ENCODE measurements at places on chromosomes 4 and X.
A peak's percentile ranks its signal among the peaks of the same experiment; 100 is the strongest.

- no peak for DNase-seq
Measured at GRCh38 chrX:23773601-23774175, 9.3 kb upstream of the SAT1 start.

DNA sequence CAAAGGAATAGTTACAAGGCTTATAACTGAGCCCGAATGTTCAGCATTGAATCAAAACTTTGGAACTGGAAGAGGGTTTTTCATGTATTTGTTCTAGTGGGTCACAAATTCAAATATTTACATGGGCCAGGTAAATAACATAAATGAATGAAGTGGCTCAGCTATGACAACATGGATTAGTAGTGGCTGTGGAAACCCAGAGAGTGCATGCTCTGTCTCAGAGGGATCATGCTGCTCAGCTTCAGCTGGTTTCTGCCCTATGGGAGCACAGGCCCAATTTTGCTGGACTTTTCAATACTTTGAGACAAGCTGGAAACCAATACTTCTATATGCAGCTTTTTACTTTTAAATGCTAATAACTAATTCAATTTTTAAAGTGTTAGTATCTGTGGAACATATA lies 394.0 kb upstream of the TEX13C start:
- no peak for DNase-seq

DNA sequence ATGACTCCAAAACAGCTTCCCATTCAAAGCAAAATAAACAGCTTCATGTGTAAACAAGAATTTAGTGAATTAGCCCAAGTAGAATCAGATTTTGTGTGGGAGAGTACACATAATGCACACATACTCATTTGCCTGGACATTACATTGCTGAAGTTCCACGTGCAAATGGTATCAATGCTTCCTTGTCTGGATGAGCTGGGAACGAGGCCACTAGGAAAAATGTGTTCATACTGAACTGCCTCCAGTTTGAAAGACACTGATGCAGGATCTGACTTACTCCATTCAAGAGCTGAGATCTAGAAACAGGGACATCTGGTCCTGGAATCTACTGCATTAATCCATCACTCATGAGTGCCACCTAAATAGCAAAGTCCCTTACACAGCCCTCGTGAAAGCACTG lies 228.0 kb downstream of the APBB2 start:
- peak; percentile 40 for DNase-seq

GRCh38 chr4:40055511-40055862 lies 1.2 kb upstream of the N4BP2 start:
- peak; percentile 76 for DNase-seq

DNA sequence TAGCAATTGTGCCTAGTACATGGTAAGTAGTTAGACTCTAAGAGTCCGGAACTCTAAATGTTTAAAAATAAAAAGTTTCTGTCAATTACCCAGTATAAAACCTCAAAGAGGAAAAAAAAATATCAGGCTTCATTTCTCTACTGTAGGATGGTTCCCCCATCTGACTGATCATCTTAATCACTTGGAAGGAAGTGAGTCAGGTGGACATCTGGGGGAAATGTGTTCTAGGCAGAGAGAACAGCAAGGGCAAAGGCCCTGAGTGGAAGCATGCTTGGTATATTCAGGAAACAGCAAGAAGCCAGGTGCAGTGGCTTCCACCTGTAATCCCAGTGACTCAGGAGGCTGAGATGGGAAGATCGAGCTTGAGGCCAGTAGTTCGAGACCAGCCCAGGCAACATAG lies 2.9 kb upstream of the EIF1AX start:
- no peak for DNase-seq

DNA sequence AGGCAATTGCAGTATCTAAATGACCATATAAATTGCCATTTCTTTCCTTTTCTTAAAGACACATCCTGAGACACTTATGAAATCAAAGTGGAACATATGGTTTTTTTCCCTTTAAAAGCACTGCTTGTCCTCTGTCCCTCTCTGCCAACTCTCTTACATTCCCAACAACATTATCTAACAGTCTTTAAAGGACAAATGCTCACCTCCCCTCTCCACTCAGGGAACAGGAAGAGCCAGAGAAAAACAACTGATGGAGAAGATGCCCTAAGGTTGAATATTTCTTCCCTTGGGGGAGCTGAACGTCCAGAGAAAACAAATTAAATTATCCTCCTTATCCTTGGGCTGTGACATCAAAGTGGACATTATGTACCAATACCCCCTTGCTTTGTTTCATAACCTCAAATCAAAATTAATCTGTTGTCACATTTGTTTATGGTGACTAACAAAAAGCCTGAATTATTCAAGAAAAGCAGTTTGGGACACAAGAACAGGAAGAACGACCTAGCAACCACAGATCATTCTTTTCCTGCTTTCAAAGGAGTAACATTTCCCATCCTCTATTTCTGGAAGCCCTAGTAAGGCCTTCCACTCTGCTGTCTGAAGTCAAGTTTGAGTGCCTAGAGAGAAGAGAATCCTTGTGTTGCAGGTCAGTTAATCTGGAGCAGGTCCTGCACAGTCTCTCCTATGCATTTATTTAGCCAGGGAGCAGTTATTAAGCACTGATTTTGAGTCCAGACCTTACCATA lies 52.6 kb upstream of the PAGE1 start:
- DNase-seq = no peak

- DNase-seq = no peak
Measured at GRCh38 chr4:48116582-48116981, 17.5 kb downstream of the TXK start.

DNA sequence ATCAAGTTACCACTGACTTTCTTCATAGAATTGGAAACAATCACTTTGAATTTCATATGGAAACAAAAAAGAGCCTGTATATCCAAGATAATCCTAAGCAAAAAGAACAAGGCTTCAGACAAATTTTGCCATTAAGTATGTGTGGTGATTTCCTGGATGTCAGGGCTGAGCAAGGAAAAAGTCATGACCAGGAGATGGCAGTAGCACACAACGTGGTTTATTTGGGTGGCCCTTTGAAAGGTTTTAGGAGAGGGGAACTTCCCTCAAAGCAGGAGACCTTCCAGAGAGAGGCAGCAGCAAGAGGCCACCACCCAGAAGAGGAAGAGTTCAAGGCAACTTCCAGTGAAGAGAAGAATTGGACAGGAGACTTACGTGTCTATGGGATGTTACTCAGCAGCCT lies 18.1 kb upstream of the ZXDB start:
- DNase-seq = no peak

DNA sequence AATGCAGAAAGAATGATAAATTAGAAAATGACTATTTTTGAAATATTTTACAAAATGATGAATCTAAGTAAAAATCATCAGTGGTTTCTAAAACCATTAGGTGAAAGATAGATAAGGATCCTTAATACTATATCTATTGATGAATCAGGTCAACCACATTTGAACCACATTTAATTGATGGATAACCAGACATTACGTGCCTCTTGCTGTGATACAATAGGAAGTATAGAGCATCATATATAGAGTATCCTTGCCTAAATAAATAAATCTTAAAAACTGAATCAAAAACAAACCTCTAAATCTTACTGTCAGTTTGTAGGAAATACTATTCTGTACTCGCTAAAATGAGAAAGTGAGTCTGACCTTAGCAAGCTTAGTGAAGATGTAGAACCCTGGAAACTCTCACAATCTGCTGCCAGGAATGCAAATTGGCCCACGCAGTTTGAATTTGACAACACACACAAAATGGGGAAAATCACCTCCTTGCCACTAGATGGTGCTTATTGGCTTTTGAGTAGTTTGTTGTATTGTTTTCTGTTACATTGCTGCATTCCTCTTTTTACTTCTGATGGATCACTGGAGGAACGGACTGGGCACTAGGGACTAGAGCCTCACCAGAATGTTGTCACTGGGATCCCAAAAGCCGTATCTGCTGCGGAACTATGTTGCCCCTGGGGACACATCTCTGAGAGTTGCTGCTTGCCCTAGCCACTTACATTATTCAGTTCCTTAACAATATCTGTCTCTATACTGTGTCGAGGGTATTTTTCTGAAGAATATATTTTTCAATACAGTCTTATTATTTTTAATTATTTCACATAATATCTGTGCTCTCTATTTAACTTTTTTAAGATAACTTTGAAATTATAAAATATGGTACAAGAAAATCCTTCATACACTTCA lies 25.4 kb upstream of the SLAIN2 start:
- DNase-seq = peak; percentile 39

DNA sequence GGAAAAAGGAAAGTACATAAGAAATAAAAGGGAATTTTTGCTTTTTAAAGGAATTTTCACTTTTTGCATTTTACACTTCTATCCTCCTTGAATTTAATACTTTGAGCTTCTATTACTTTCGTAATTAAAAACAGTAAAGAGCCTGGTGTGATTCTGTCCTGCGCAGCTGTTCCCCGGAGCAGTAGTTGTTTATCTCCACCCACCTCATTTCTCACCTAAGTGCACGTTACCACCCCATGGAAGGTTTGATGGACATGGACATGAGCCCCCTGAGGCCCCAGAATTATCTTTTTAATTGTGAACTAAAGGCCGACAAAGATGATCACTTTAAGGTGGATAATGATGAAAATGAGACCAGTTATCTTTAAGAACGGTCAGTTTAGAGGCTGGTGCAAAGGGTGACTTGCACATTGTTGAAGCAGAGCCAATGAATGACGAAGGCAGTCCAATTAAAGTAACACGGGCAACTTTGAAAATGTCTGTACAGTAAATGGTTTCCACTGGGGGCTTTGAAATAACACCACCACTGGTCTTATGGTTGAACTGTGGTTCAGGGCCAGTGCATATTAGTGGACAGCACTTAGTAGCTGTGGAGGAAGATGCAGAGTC lies 52.1 kb upstream of the TEX13D start:
- no peak for DNase-seq

- no peak for DNase-seq
Measured at GRCh38 chrX:133535066-133535465, 119.8 kb upstream of the GPC4 start.

- no peak for DNase-seq
Measured at GRCh38 chr4:183873409-183874185, 31.5 kb upstream of the STOX2 start.

DNA sequence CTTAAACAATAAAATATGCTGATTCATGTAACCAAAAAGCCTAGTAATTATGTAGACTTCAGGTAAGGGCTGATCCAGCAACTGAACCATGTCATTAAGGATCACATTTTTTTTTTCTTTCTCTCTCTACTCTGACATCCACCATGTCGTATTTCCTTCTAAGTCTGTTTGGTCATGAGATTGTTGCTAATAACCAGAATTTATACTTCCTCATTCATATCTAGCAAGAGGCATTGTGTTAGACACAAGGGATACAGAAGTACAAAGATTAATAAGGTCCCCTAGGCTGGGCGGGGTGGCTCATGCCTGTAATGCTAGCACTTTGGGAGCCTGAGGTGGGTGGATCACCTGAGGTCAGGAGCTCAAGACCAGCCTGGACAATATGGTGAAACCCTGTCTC lies 24.1 kb downstream of the PHEX start:
- DNase-seq = no peak

- DNase-seq = no peak
Measured at GRCh38 chr4:74023709-74024108, 14.8 kb downstream of the CXCL3 start.

DNA sequence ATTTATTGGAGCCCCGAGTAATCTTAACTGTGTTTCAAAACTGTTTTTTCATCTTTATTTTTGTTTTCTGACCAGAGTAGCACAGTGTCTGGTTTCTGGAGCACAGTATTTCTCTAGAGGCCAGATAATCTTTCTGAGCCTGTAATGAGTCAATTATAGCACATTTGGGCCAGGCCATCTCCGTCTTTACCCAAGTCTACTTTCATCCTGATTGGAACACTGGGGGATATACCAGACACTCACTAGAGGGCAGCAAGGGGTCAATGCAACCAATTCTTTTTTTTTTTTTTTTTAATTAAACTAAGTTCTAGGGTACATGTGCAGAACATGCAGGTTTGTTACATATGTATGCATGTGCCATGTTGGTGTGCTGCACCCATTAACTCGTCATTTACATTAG lies 282.0 kb downstream of the ARHGAP24 start:
- DNase-seq = no peak

GRCh38 chr4:36779601-36780000 lies 464.9 kb upstream of the NWD2 start:
- DNase-seq = no peak

- DNase-seq = no peak
Measured at GRCh38 chr4:139575072-139575471, 19.1 kb upstream of the SETD7 start.

GRCh38 chrX:45400027-45400779 lies 199.5 kb upstream of the DIPK2B start:
- peak; percentile 5 for DNase-seq

DNA sequence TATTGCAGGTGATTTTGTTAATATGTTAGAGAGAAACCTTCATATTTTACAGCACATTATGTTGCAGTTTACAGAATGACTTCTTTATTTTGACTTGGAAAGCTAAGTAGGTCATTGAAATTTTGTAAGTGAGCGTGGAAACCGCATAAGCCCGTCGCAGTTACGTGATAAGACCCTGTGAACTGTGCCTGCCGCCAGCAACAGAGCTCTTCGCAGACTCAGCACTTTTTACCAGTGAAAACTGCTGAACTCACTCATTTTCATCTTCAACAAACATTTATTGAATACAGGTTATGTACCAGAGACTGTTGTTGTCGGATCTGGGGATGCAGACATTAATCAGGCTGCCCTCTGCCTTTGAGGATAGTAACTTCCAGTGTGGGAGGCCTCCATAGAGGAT lies 355.7 kb downstream of the HS3ST1 start:
- no peak for DNase-seq

DNA sequence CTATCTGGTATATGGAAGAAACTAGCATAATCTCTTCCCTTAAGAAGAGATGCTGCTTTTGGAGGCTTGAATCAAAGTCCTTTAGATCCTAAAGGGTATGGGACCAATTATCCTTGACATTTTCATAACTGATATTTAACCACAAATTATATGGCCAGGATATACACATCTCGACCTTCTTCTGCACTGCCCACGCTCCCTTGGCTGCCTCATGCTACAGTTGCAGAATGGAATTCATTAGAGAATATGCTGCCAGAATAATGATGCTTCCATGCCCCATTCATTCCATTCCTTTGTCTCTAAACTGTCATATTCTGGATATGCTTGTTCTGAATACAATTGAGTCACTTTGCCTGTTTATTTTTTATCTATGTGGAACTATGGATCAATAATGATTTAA lies 157.1 kb upstream of the PACRGL start:
- DNase-seq = no peak

DNA sequence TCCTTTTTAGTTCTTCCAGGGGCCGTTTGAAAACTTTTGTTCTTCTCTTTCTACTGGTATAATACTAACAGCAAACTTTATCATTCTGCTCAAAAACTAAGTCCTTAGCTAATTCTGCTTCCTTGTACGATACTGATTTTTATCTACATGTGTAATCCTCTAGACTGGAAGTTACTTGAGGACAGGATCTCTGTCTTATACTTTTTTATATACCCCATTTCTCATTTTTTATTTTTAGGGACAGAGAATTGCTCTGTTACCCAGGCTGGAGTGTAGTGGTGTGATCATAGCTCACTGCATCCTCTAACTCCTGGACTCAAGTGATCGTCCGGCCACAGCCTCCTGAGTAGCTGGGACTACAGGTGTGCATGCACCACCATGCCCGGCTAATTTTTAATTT lies 2.2 kb downstream of the COX7B start:
- DNase-seq = no peak
